Ecto neural progenitor cell (in vitro differentiated cells): ENCODE measurements at places on chromosomes 2 and 18.
A peak's percentile ranks its signal among the peaks of the same experiment; 100 is the strongest.

GRCh38 chr2:200056105-200056504 is 100.7 kb downstream of the MAIP1 start:
- DNase-seq = no peak

GRCh38 chr2:64659252-64659651 is 5.5 kb upstream of the SERTAD2 start:
- DNase-seq = no peak

DNA sequence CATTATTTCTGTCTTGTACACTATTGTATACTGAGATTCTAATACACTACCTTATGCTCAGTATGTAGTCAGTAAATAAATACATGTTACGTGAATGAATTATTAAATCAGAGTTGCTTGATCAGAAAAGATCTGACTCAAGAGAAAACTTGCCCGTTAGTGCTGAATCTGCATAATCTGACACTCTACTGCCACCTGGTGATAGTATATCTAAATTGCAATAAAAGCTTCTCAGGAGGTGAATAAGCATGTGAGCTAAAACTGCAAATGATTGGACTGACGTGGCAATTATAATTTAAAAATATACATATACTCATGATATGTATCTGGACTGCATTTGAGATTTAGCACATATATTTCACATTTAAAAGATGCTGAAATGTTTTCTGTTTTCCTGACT is 70.4 kb downstream of the KIAA1328 start:
- no peak for DNase-seq

GRCh38 chr2:77314721-77315120 is 207.5 kb downstream of the LRRTM4 start:
- DNase-seq = no peak

- no peak for DNase-seq
Measured at GRCh38 chr2:150607390-150607811, 119.9 kb upstream of the RND3 start.

- DNase-seq = no peak
Measured at GRCh38 chr2:25201265-25201664, 32.9 kb upstream of the POMC start.

GRCh38 chr2:143575340-143575739 is 446.1 kb downstream of the ARHGAP15 start:
- no peak for DNase-seq

GRCh38 chr2:176202491-176202890 is 14.0 kb downstream of the HOXD1 start:
- no peak for DNase-seq

DNA sequence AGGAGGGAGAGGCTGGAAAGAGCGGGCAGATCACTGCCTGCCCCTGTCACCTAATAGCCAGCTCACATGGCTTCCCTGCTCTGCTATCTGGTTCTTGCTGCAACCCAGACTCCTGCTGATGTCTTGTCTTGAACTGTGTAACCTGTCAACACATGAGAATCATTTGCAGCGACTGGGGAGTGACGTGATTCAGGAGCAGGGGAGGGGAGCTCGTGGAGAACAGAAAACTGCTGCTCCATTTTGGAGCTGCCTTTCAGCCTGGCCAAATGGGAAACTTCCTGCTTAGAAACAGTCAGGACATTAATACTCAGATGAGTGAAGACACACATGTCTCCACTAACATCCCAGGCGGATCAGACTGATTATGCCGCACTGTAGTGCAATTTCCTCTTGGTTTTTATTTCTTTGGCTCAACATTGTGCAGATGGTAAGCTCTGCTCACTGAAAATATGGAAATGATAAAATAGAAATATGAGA is 38.1 kb downstream of the RPL37A start:
- DNase-seq = no peak

DNA sequence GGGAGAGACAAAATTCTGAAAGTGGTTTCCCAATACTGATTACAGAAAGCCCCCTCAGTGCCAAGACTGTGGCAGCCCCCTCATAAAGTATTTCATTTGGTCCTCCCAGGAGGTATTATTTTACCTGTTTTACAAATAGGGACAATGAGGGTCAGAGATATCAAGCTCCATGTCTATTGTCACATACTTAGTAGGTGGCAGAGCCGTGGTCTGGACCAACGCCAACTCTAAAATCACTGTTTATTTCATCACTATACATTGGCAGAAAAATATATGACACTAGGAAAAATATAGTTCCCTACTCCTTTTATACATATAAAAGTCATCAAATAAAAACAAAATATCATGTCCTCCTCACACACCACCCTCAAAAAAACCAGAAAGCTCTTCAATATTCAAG is 68.6 kb downstream of the DHRS9 start:
- DNase-seq = no peak

DNA sequence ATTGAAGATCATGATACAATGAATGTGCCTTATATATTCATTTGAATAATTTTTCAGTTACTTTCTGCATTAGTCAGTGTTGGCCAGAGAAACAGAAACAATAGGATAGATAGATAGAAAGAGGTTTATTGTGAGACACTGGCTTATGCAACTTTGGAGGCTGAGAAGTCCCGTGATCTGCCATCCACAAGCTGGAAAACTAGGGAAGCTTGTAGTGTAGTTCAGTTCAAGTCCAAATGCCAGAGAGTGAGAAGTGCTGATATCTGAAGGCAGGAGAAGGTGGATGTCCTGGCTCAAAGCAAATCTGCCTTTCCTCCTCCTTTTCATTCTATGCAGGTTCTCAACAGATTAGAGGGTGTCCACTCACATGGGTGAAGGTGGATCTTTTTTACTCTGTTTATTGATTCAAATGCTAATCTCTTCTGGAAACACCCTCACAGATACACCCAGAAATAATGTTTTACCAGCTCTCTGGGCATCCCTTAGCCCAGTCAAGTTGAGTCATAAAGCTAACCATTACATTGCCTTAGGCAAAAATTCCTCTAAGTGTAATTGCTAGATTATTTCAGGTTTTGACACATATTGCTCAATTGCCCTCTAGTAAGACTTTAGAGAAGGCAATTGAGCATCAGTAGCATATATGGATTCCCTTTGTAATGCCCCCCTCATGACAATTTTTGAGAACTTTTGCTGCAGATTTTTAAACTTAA is 341.4 kb downstream of the LPIN1 start:
- DNase-seq = no peak

- no peak for DNase-seq
Measured at GRCh38 chr2:6986912-6987361, 69.7 kb downstream of the RNF144A start.

DNA sequence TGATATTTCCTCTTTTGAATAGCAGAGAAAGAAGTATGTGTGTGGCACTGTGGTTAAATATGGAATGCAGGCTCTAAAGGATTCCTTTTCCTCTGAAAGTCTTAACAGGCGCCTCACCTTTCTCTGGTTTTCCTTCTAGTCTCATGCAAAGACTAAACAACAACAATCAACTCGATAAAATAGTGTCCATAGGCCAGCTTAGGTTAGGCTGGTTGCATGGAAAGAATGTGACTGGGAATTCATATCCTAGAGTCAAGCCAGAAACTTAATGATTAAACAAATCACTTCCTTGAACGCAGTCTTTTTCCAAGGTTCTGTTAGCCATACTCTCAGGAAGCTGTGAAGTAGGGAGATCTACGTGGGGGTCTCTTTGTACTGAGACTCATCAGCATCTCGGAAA is 800.8 kb upstream of the ID2 start:
- no peak for DNase-seq

GRCh38 chr2:144328938-144329337 is 191.0 kb downstream of the ZEB2 start:
- no peak for DNase-seq

- DNase-seq = no peak
Measured at GRCh38 chr2:231259104-231259503, 60.7 kb downstream of the ARMC9 start.

DNA sequence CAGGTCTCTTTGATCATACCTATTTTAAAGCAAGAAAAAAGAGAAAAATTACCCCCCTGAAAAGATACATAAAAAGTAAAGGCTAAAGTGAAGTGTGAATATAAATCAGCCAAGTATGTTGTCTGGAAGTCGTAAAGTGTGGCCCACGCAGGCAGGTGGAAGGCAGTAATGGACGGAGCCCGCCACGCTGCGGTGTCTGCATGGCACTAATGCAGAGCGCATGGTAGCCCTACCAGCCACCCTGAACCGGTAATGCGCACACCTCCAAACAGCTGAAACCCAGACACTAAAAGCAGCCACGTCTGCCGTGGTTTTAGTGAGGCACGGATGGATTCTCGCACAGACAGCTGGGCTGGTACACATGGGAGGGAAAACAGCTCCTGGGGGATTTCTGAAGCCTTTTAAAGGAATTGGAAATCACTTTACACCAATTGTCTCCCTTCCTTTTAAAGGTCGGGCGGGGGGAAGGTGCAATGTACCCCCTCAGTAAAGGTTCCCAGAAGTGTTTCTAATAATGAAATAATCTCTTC is 615.2 kb downstream of the CNTNAP5 start:
- DNase-seq = no peak

DNA sequence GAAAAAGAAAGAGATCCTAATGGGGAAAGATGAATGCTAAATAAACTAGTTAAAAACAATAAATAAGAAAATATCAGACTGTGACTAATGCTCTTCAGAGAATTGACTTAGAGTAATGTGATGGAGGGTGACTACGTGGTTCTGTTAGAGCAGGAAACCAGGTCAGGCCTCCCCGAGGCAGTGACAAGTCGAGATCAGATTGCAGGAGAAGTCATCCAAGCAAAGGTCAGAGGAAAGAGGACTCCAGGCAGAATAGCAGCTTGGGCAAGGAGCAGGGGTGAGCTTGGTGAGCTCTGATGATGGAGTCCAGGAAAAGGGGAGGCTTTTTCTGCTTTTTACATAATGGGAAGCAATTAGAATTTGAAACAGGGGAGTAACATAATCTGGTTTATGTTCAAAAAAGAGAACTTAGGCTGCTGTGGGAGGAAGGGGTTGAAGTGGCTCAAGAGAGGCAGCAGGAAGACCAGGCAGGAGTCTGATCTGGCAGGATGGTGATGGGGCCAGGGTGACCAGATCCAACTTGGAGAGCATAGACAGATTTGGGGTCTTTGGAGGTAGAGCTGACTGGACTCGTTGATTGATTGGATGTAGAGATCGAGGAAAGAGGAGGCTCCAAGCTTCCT is 27.3 kb upstream of the ITGB6 start:
- no peak for DNase-seq

GRCh38 chr18:34746614-34747013 is 36.5 kb downstream of the DTNA start:
- no peak for DNase-seq

GRCh38 chr2:197073701-197074433 is 147.4 kb upstream of the PGAP1 start:
- no peak for DNase-seq

DNA sequence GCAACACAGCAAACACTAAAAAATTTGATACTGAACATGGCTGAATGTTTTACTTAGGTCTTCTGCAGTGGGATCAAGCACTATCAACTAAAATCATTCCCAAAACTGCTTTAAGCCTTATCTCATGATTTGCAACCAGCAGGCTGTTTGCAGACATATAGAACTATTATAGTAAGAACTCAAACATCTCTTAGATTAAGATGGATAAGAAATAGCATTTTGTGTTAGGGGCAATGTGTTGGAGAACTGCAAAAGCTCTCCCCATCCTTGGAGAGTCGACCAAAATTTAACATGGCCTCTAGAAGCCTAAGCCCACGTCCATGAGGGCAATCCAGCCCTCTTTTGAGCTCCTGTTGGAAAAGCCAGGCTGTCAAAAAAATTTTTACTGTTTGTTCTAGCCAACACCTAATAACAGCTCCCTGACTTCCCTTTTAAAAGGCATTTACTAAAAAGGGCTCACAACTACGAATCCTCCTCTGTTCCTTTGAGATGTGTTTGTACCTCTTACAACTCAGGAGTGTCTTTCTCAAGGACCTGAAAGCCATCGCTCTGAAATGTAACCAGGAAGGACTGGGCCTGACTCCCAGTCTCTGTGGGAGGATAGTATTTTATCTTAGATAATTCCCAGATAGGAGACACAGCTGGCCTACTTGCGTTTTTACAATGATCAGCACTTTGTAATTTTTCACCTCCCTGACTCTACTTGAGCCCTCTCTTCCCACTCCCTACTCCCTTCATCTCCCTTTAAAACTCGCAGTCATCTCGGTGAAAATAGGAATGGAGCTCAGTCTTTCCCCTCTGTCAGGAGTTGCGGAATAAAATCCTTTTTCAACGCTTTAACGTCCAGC is 1.4 kb downstream of the KRCC1 start:
- no peak for DNase-seq

- DNase-seq = no peak
Measured at GRCh38 chr2:49335546-49335945, 181.2 kb upstream of the FSHR start.

DNA sequence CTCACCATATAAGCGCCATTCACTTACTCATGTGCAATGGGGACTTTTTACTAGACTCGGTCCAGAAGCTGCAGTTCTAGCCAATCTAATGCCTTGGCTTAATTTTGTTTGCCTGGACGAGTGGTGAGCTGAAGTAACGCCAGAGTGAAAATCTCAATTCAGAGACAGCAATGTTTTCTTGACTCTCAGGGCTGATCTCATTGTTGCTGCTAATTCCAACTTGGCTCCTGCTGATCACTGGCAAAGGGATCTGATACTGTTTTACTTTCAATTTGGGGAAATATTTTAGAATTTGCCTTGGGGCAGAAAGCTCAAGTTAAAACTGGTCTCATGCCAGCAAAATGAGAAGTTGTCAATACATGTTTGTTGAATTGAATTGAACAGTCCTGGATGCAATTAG is 906.6 kb upstream of the CDH2 start:
- no peak for DNase-seq

GRCh38 chr18:35095983-35096676 is 54.9 kb downstream of the MAPRE2 start:
- no peak for DNase-seq

GRCh38 chr18:8948471-8949149 is 153.9 kb upstream of the NDUFV2 start:
- DNase-seq = no peak

- no peak for DNase-seq
Measured at GRCh38 chr2:185318271-185318724, 420.3 kb upstream of the FSIP2 start.

DNA sequence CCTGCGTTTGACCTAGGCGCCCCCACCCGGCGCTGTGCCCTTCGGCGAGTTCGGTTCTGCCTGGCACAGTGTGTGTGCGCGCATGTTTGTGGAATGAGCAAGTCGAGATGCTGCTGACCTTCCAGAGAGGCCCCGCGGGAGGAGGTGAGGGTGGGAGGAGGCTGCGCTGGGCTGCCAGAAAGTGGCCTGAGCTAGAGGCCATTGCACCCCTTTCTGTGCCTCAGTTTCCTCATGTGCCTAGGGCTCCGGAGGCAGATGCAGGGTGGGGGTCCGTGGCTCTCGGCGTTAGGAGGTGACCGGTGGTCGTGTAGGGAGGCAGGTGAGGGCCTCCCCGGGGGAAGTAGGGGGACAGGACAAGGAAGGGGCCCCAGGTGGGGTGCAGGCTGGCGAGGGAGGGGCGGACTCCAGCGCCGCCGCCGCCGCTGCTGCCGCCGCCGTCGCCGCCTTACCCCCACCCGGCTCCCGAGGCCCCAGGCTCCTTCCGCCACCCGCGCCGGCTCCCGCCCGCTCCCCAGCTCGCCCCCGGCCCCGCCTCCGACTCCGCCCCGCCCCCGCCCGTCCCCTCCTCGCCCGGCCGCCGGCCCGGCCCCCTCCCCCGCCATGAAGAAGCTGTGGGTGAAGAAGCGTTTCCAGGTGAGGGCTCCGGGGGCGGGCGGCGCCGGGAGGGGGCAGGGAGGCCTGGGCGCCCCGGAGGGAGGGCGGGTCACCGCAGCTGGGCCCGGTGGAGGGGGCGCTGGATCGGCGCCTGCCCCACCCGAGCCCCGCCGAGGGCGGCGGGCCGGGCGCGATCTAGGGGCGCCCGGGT is 7.0 kb downstream of the SPEG start:
- peak; percentile 75 for DNase-seq

GRCh38 chr2:117785740-117786139 is 28.8 kb upstream of the DDX18 start:
- no peak for DNase-seq
